ENCODE measurements at places on chromosomes 2 and 18. TPM values are rescaled to one million over a fixed set of nuclear protein-coding genes. Genes with fewer than 3 reads are reported as not detected.

GRCh38 chr2:151020411-151020810, 241.3 kb downstream of the RBM43 start:
- no peak for DNase-seq

KYNU gene
- total RNA-seq = 4.3 TPM

DNA sequence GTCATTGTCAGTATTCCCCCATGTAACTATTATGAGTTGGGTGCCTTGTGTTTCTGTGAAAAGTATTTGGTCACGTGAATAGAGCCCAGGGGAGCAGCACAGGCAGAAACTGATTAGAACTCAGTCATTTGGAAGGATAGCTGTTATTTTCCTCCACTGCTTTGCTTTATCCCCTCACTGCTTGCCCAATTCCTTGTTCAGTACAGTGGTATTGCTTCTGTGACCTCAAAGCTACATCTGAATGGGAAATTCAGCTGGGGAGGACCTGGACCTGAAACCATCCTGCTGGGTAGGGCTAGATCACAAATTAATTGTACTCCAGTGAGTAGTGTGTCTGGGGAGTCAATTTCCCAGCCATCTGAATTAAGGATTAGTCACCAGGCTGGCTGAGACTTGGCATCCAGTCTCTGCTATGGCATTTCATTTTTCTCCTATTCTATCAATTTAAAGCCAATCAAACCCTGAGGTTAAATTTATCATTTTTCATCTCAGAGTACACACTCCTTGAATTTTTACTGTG, 1231.6 kb upstream of the GYPC start:
- no peak for DNase-seq

LYG2 gene
- not detected for total RNA-seq

- DNase-seq = no peak
Observed at GRCh38 chr2:118940486-118941120, 1.4 kb upstream of the MARCO start.

DNA sequence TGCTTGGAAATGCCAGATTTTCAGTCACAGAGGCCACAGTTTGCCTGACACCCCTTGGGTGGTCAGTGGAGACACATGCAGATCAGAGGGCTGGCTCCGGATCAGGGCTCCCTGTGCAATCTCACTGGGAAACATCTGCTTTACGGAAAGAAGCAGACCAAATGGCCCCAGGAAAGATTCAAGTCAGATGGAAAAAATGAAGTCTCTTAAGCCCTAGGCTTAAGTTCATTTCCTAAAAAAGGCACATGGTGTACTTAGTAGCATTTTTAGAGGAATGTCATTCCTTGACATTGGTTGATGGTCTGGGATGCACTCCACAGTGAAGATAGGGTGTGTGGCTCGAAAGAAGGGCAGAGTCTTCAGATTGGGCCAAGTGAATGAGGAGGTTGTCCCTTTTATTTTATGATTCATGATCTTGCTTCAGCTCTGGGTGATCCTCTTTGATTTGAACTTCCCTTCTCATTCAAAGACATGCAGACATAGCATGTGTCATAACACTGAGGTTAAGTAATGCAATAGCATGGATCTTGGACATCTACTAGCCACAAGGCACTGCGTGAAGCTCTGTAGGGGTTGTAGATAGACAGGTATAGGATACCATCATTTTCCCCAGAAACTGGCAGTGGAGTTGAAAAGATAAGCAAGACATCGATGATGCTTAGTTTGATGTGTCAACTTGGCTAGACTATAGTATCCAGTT, 56.5 kb downstream of the KCNE4 start:
- no peak for DNase-seq

GRCh38 chr2:239746559-239747246, 278.4 kb downstream of the NDUFA10 start:
- no peak for DNase-seq

TMEM200C gene
- 0.05 TPM for total RNA-seq

DNA sequence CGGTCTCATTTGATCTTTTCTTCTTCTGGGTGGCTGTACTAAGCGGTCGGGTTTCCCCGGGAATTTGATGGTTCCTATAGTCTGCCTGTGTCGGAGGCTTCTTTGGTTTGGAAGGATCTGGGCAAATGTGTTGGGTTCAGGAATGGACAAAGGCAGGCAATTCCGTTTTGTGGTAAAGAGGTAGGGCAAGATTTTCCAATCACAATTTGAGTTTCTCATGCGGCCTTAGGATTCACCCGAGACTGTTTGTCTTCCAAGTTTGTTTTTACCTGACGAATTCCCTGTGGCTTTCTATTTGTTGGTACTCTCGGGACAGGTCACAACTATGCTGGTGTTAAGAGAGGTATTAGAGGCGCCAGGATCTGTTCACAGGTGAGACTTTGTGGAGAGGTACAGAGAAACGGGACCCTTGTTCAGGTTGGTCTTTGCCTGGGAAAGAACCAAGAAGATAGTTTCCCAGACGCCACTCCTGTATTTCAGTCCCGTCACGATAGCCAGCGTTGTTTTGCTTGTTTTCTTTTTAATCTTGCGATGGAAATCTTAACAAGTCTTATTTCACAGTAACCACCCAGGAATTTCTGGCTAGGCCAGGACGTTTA, 3.0 kb downstream of the SP5 start:
- no peak for DNase-seq
